Karpas-422 (cell line): ENCODE measurements at places on chromosomes 7 and 10.

DNA sequence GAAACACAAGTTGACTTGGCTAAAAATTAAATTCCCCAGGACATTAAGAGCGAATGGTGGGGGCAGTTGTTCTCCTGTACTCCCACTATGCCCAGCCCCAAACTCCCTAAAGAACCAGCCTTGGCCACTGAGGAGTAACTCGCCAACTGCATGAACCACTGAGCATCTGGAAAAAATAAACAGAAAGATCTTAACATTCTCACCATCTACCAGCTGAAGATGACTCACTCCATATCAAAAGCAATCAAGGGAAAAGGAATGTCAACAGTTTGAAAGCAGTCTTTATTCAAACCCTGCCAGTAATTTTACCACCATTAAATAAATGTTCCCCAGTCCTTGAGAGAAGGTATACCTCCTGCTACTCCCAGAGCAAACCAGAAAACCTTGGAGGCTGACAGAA lies 45.4 kb downstream of the CTTNBP2 start:
- no peak for DNase-seq
- no peaks in the 10 kb centered on the region for H3K36me3 ChIP-seq
- H3K27ac ChIP-seq = no peak overlapping the region
- no peaks in the 10 kb centered on the region for H3K4me1 ChIP-seq
- H3K27me3 ChIP-seq = no peaks in the 10 kb centered on the region
- no peak overlapping the region for H3K4me3 ChIP-seq

DNA sequence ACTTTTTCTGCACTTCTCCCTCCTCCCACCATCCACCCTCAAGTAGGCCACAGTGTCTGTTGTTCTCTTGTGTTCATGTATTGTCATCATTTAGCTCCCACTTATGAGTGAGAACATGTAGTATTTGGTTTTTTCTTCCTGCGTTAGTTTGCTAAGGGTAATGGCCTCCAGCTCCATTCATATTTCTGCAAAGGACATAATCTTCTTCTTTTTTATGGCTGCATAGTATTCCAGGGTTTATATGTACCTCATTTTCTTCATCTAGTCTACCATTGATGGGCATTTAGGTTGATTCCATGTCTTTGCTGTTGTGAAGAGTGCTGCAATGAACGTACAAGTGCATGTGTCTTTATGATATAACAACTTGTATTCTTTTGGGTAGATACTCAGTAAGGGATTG lies 230.4 kb downstream of the ARL4A start:
- no peak overlapping the region for H3K4me3 ChIP-seq
- H3K27ac ChIP-seq = no peak overlapping the region

- H3K4me1 ChIP-seq = no peaks in the 10 kb centered on the region
- no peak overlapping the region for H3K4me3 ChIP-seq
- no peak overlapping the region for H3K27ac ChIP-seq
- H3K36me3 ChIP-seq = no peaks in the 10 kb centered on the region
- no peaks in the 10 kb centered on the region for H3K27me3 ChIP-seq
Observed at GRCh38 chr7:136514776-136515175, 353.7 kb upstream of the CHRM2 start.

DNA sequence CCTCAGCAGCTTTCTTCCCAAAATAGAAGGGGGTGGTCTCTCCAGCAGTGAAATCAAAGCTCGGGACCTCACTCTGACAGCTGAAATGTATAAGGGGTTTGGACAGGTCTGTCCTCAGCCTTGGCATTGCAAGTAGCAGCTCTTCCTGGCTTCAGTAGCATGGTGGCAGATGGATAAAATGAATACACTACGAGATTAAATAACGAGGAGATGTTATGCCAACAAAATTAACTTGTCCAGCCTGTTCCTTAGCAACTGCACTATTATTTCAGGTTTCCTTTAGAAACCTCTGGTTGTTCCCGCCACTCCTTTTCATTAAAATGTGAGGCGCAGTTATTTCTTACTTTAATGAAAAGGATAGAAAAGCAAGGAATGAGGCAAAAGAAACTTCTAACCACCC lies 24.9 kb downstream of the PRLHR start:
- H3K36me3 ChIP-seq = no peaks in the 10 kb centered on the region
- H3K27ac ChIP-seq = no peak overlapping the region
- H3K4me1 ChIP-seq = no peaks in the 10 kb centered on the region
- H3K4me3 ChIP-seq = no peak overlapping the region
- DNase-seq = no peak

GRCh38 chr7:77239471-77239870 lies 39.9 kb upstream of the FGL2 start:
- H3K27me3 ChIP-seq = no peaks in the 10 kb centered on the region
- no peaks in the 10 kb centered on the region for H3K36me3 ChIP-seq

DNA sequence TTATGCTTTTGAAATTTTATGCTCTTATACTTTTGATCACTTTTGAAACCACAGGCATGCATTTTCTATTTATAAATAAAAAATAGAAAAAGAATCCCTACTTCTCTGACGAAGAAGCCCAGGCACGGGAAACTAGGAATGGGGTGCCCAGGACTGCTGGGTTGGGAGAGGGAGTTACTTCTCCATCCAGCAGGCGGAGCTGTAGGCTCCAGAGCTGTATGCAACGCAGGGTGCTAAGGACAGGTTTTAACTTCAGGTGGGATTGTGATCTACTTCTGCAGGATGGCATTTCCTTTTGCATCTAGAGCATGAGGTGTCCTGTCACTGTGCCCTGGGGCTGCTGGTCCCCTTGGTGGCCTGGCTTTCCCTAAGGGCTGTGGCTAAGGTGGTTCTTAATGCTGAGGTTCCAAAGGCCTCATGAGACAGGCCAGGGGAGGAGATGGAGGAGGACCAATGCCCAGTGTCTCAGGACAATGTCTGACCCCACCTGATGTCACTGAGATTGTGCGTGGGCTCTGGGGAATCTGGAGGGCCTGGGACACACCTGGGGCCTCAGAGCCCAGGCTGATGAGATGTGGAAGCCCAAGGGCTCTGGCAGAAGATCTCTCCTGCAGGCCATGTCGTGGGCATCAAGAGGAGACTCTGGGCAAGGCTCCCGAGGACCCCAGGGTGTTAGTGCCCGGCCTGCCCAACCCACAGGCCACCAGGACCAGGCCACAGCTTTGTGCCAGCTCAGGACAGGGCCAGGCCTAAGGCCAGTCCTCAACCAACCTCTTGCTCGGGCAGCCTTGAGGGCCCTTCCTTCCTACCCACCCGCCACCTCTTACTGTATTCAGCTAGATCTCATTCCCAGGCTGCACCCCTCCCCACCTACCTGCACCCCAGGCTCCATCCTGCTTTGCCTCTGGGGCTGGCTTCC lies 507 bp downstream of the CCDC201 start:
- no peak overlapping the region for H3K27ac ChIP-seq
- H3K36me3 ChIP-seq = no peaks in the 10 kb centered on the region
- DNase-seq = peak; percentile 53
- H3K27me3 ChIP-seq = no peaks in the 10 kb centered on the region
- no peaks in the 10 kb centered on the region for H3K4me1 ChIP-seq
- H3K4me3 ChIP-seq = no peak overlapping the region

GRCh38 chr7:77783545-77783944 lies 14.7 kb downstream of the TMEM60 start:
- no peaks in the 10 kb centered on the region for H3K27me3 ChIP-seq
- no peak for DNase-seq
- peaks cover 34% of the 10 kb centered on the region for H3K36me3 ChIP-seq

DNA sequence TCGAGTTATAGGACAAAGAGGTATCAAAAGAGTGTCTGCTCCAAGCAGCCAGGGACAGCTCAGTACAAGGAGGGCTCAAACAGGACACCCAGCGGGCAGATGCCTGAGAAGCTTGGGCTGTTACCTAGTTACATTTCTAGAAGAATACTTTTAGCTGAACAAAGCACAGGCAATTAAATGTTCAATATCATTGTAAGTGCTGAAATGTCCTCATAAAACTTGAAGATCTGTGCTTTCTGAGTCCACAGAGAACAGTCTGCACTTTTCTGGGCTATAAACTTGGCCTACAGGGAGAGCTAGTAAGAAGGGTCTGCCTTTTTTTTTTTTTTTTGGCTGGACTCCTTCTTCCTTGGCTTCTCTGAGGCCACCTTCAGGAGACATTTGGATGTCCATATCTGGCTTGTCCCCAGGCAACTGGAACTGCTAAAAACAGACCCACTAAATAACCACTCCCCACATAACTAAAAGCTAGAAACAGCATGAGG lies 123.2 kb downstream of the SLC16A9 start:
- DNase-seq = no peak
- no peaks in the 10 kb centered on the region for H3K36me3 ChIP-seq
- H3K4me1 ChIP-seq = no peaks in the 10 kb centered on the region
- no peak overlapping the region for H3K27ac ChIP-seq
- H3K27me3 ChIP-seq = no peaks in the 10 kb centered on the region

GRCh38 chr7:127780489-127780888 lies 128.5 kb downstream of the SND1 start:
- H3K4me1 ChIP-seq = peaks cover 80% of the 10 kb centered on the region
- no peaks in the 10 kb centered on the region for H3K27me3 ChIP-seq
- no peaks in the 10 kb centered on the region; the same call in 1 of the 2 replicates for H3K36me3 ChIP-seq
- no peak for DNase-seq

- no peaks in the 10 kb centered on the region for H3K36me3 ChIP-seq
- H3K4me1 ChIP-seq = peaks cover 10% of the 10 kb centered on the region
- no peaks in the 10 kb centered on the region for H3K27me3 ChIP-seq
- no peak overlapping the region for H3K27ac ChIP-seq
Observed at GRCh38 chr10:109995595-109995994, 12.2 kb upstream of the ADD3 start.

- no peak overlapping the region for H3K4me3 ChIP-seq
- H3K4me1 ChIP-seq = no peaks in the 10 kb centered on the region
- DNase-seq = peak; percentile 79
- H3K27me3 ChIP-seq = no peaks in the 10 kb centered on the region
Observed at GRCh38 chr10:29496341-29497162, 138.2 kb downstream of the SVIL start.

- H3K27me3 ChIP-seq = no peaks in the 10 kb centered on the region
- no peak overlapping the region for H3K27ac ChIP-seq
- DNase-seq = no peak
- no peaks in the 10 kb centered on the region for H3K36me3 ChIP-seq
Observed at GRCh38 chr10:121525251-121526134, 72.8 kb downstream of the FGFR2 start.

- H3K4me3 ChIP-seq = no peak overlapping the region
Observed at GRCh38 chr10:93568105-93568390, 1.6 kb downstream of the FFAR4 start.

- no peak overlapping the region for H3K4me3 ChIP-seq
- no peaks in the 10 kb centered on the region for H3K27me3 ChIP-seq
- peaks cover 21% of the 10 kb centered on the region for H3K4me1 ChIP-seq
- H3K36me3 ChIP-seq = no peaks in the 10 kb centered on the region
- DNase-seq = no peak
Observed at GRCh38 chr10:13236638-13237037, 2.5 kb upstream of the UCMA start.

DNA sequence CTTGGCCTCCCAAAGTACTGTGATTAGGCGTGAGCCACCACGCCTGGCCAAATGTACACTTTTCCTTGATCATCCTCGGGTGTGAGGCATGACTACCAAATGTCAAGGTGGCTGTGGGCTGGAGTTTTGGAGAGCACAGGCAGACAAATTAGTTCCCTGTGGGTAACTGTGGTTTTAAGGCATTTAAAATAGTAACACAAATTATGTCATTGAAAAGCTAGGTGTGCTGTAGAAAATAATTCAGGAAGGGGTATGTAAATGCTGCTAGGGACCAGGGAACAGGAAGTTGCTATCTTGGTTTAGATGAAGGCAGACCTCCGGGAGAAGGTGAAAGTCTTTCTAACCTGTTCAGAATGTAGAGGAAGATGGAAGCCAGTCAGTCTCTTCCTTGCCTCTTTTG lies 9.9 kb downstream of the GLRX3 start:
- peaks cover 42% of the 10 kb centered on the region; the same call in 1 of the 2 replicates for H3K36me3 ChIP-seq
- H3K27me3 ChIP-seq = no peaks in the 10 kb centered on the region
- H3K27ac ChIP-seq = peak overlapping the region; percentile 70
- DNase-seq = peak; percentile 54
- H3K4me3 ChIP-seq = peak overlapping the region; percentile 1; the same call in 1 of the 2 replicates

DNA sequence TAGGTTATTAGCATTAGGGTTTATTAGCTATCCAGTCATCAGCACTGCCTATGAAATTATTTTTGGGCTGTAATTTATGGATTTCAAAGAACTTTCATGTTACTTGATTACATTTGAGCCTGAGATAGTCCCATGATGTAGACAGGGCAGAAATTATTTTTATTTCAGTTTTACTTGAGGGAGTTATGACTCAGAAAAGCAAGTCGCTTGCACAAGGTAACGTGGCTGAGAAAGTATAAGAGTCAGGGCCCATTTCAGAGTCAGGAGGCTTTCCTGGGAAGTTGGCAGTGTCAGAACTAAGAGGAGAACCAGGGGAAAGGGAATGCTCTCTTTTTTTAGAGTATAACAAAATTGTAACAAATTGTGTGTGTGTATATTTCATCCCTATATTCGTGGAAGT lies 16.5 kb downstream of the GATA3 start:
- H3K4me1 ChIP-seq = no peaks in the 10 kb centered on the region
- no peak for DNase-seq
- no peak overlapping the region for H3K4me3 ChIP-seq
- H3K36me3 ChIP-seq = no peaks in the 10 kb centered on the region

- H3K36me3 ChIP-seq = no peaks in the 10 kb centered on the region
- no peaks in the 10 kb centered on the region for H3K4me1 ChIP-seq
- H3K27me3 ChIP-seq = 0 out of 2 replicates have a peak, but pooled peaks cover 2% of the 10 kb centered on the region
- no peak for DNase-seq
- H3K27ac ChIP-seq = no peak overlapping the region
Observed at GRCh38 chr10:111716032-111716431, 467.5 kb downstream of the GPAM start.

- H3K27me3 ChIP-seq = no peaks in the 10 kb centered on the region
- no peaks in the 10 kb centered on the region for H3K4me1 ChIP-seq
- no peaks in the 10 kb centered on the region for H3K36me3 ChIP-seq
Observed at GRCh38 chr7:247181-247580, 42.8 kb upstream of the FOXL3 start.

- H3K4me3 ChIP-seq = peak overlapping the region; percentile 81
- H3K4me1 ChIP-seq = peaks cover 30% of the 10 kb centered on the region
- peak overlapping the region; percentile 68 for H3K27ac ChIP-seq
- DNase-seq = peak; percentile 80
- peaks cover 9% of the 10 kb centered on the region; the same call in 1 of the 2 replicates for H3K36me3 ChIP-seq
Observed at GRCh38 chr10:73810735-73811465, 498 bp downstream of the NDST2 start.

DNA sequence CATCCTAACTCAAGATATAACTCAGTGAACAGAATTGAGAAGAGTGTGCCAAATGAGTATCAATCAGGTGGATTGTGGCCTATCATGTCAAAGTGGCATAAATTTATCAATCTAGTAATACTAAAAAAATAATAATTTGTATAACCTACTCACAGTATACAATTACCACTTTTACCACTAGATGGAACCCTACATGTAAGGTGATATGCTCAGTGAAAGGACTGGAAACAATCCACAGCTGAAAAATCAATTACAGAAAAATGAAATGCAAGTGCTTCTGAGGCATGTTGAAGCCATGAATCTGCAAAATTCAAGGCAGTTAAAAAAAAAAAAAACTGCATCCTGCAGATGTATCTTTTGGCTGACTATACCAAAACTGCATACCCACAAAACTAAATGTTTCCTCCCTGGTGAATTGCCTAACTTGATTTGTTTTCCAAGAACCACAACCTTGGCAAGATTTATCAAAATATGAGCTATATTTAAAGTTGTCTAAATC lies 13.9 kb downstream of the ARHGAP19 start:
- peak; percentile 75 for DNase-seq
- no peaks in the 10 kb centered on the region for H3K27me3 ChIP-seq
- H3K36me3 ChIP-seq = no peaks in the 10 kb centered on the region
- H3K4me3 ChIP-seq = peak overlapping the region; percentile 60
- peak overlapping the region; percentile 94 for H3K27ac ChIP-seq
- H3K4me1 ChIP-seq = peaks cover 38% of the 10 kb centered on the region
